Activated CD8-positive, alpha-beta memory T cell treated with anti-CD3 and anti-CD28 coated beads for 36 hours (primary cell): ENCODE measurements at places on chromosomes 16 and 17. TPM values are rescaled to one million over a fixed set of nuclear protein-coding genes. Genes with fewer than 3 reads are reported as not detected.

Gene EIF3CL
- 55.3 TPM for total RNA-seq

Gene PYDC1
- total RNA-seq: not detected

Gene NLRC5
- 121 TPM for total RNA-seq

Gene KRT17
- 0.27 TPM for total RNA-seq

Gene TCAP
- 0.92 TPM for total RNA-seq

Gene SCNN1B
- total RNA-seq: not detected

Gene ABCC12
- not detected for total RNA-seq

Gene CCDC40
- total RNA-seq: 2.7 TPM

Gene CD300LF
- total RNA-seq: not detected

Gene PIRT
- total RNA-seq: not detected

Gene CYB5B
- total RNA-seq: 168 TPM

Gene PRSS22
- not detected for total RNA-seq

Gene TNFRSF13B
- total RNA-seq: not detected

Gene MYH10
- 11.8 TPM for total RNA-seq

Gene CCL2
- total RNA-seq: not detected

Gene PPP1R1B
- total RNA-seq: not detected

Gene ACTG1
- 4,757 TPM for total RNA-seq

Gene ARSG
- total RNA-seq: 8.3 TPM

Gene IGSF6
- total RNA-seq: 0.08 TPM

Gene NPTX1
- 0.48 TPM for total RNA-seq

Gene KRT12
- total RNA-seq: not detected

Gene PROCA1
- total RNA-seq: 4.8 TPM

Gene SCIMP
- total RNA-seq: 0.23 TPM

Gene CEMP1
- total RNA-seq: not detected
